ENCODE measurements at places on chromosomes 2 and 18.
A peak's percentile ranks its signal among the peaks of the same experiment; 100 is the strongest.

DNA sequence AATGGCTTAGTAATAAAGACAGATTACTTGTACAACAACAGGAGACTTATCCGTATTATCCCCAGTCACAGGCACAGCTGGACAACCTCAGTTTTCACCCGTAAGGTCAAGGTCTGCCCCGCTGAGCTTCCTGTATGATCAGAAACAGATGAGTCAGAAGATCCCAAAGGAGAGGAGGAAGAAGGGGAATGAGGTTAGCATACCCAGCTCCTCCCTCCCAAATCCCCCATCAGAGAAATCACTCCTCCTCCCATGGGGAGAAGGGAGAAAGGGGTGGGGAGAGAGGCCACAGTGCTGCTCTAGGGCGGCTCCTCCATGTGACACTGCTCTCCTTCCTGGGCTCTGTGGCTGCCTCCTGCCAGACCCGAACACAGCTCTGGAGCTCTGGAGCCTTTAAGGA is 53.8 kb upstream of the SPTBN1 start:
- no peak for DNase-seq

DNA sequence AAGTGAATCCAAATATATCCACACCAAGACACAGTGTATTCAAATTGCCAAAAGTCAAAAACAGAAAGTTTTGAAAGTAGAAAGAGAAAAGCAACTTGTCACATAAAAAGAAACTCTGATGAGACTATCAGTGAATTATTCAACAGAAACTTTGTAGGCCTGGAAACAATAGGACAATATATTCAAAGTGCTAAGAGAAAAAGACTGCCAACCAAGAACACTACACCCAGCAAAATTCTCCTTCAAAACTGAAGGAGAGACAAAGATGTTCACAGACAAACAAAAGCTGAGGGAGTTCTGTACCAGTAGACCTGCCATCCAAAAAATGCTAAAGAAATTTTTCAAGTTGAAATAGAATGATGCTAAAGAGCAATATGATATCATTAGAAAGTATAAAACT is 69.6 kb downstream of the GYPC start:
- no peak for DNase-seq

GRCh38 chr2:10447895-10448575 is at the start of gene ODC1:
ODC1 (minus strand) TSS chr2:10448327; CDS start chr2:10445032, 3,295 bp downstream.
- DNase-seq, result peak; percentile 96

DNA sequence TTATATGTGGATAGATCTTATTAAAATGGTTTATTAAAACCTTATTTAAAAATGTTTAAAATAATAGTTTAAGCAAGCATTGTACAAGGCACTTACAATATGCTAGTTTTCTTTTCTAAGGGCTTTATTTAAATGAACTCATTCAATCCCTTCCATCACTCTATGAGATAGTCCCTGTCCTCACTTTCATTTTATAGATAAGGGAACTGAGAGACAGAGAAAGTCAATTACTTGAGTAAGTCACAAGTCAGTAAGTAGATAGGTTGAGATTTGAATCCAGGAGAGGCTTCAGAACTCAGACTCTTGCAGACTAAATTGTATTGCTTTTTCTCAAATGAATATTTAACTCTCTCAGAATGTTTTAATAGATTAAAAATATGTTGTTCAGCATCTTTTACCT is 95.2 kb downstream of the KLHL14 start:
- DNase-seq, result no peak

DNA sequence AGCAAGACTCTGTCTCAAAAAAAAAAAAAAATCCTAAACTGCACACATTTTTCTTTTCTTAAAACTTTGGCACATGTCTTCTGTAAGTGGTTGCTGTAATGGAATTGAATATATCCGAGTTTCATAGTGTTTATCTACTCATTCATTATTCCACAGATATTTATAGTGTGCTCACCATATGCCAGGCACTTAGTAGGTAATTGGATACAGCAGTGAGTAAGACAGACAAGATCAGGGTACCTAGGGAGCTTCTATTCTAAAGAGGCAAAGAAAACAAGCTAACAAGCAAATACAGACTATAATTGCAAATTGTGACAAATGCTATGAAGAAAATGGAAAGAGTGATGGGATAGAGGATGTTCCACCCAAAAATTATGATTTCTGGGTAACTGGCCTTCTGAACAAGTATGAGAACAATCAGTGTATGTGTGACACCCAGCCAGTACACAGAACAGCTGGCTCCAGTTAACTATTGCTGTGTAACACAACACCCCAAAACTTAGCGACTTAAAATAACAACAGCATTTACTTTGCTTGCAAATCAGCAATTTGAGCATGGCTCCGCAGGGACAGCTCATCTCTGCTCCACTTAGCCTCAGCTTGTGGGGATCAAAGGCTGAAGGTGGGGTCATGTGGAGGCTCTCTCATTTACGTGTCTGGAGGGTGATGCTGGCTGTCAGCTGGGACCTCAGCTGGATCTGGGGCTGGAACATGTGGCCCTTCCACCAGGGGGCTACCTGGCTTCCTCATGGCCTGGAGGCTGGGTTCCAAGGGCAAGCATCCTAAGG is 224.9 kb downstream of the INSIG2 start:
- no peak for DNase-seq

GRCh38 chr2:86158286-86158685 is 37.0 kb downstream of the IMMT start:
- DNase-seq, result no peak

- peak; percentile 17 for DNase-seq
Observed at GRCh38 chr18:8088626-8089025, 520.6 kb upstream of the RAB12 start.

GRCh38 chr2:156399224-156399949 is 36.8 kb upstream of the GPD2 start:
- DNase-seq, result no peak

DNA sequence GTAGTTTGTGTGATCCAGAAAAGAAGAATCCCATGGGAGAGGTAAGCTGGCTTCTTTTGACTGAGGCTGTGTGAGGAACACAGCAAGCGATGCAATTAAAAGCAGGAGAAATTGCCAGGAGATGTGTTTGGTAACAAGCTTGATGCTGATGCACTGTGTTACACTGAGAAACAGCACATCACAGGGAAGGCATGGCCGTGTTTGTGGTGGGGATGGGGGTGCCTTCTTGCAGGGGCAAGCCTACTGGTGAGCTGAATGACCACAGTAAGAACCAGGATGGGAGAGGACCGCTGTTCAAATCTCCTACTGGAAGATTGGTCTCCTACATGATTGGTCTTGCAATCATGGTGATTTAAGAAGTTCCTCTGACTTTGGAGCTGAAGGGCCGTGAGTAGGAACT is 477.7 kb upstream of the HS6ST1 start:
- no peak for DNase-seq

DNA sequence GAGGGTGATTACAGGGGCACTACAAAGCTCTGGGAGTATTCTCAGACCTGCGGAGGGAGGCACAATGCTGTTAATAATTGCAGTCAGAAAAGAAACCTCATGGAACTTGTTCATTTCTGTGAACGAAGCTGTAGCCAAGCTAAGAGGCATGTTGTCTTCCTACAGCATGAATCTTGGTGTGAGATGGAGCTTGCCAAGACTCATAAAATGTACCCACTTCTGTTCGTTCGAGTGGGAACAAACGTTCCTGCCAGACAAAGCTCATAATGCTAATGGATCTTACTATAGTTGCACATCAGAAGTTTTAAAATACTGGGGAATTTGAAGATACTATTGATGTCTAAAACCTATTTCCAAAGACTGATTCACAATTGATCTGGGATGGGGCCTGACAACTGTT is 489.1 kb downstream of the ZEB2 start:
- no peak for DNase-seq

DNA sequence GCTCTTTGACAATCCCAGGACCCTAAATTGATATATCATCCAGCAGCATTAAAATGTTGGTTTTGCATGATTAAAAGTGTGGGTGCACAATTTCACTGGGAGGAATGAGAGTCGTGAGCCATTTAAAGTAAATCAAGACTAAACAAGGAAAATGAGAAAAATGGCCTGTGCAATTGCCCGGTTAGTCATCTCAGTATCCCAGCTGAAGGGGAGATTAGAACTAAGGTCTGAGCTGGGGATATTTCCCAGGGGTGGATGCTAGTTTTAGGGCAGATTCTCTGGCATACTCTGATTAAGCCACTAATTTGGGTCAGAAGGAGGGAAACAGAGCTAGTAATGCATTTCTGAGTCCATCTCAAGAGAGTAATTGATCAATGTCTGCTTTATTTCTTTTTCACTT is 177.2 kb downstream of the EN1 start:
- no peak for DNase-seq

GRCh38 chr2:144679942-144680341 is 160.0 kb upstream of the ZEB2 start:
- peak; percentile 2 for DNase-seq

DNA sequence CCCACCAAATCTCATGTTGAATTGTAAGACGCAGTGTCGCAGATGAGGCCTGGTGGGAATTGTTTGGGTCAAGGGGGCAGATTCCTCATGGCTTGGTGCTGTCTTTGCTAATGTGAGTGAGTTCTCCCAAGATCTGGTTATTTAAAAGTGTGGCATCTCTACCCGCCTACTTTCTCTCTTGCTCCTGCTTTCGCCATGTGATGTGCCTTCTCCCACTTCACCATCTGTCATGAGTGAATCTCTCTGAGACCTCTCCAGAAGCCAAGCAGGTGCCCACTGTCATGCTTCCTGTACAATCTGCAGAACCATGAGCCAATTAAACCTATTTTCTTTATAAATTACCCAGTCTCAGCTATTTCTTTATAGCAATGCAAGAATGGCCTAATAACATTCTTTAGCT is 246.6 kb upstream of the CDH20 start:
- no peak for DNase-seq

- DNase-seq, result no peak
Observed at GRCh38 chr2:233448575-233448974, 94.3 kb downstream of the DGKD start.

GRCh38 chr2:237693291-237693994 is 66.1 kb downstream of the LRRFIP1 start:
- no peak for DNase-seq

DNA sequence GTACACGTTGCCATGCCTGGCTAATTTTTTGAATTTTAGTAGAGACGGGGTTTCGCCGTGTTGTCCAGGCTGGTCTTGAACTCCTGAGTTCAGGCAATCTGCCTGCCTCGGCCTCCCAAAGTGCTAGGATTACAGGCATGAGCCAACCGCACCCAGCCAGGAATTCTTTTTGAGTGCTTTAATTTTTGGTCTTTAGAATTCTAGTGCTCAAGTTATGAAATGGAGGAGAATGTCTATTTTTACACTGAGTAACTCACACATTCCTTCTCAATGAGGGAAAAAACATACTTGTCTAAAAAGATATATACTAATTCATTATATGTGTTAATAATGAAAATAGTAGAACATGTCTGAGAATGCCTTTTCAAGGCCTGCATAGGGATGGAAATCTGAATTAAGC is 8.5 kb downstream of the ZNF396 start:
- no peak for DNase-seq

DNA sequence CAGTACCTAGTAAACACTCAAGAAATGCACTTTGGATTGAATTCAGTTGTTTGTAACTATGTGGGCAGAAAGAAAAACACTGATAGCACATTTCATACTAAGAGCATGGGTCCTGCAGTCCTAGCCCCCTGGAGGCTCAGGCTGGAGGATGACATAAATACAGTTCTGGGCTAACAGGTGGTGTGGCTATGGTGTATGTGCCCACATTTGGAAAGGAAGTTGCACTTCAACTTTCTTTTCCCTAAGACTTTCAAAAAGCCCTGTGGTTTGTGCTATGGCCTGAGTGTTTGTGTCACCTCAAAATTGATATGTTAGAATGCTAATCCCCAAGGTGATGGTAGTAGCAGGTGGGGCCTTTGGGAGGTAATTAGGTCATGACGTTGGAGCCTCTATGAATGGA is 218.2 kb downstream of the CDCA7 start:
- DNase-seq, result no peak

DNA sequence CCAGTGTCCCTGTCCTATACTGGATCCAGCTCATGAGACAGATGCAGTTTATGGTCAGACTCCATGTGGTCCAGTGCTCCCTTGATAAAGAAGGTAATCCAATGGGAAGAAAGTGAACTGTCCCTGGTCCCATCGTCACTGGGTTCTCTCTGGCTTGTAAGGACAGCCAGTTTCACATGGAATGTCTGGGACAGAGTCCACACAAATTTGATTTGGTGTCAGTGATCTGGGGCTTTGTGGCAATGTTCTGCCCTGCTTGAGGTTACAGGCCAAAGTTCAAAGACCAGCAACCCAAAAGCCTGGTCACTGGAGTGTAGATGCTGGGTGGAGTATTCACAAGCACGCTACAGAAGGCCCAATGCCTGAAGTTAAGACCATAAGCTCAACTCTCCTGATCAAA is 22.2 kb upstream of the FHL2 start:
- no peak for DNase-seq

GRCh38 chr2:4715065-4715464 is 977.1 kb upstream of the SOX11 start:
- no peak for DNase-seq

- DNase-seq, result no peak
Observed at GRCh38 chr18:3481696-3482210, 31.8 kb downstream of the TGIF1 start.

GRCh38 chr2:129367107-129367506 is 612.4 kb upstream of the RAB6C start:
- no peak for DNase-seq

DNA sequence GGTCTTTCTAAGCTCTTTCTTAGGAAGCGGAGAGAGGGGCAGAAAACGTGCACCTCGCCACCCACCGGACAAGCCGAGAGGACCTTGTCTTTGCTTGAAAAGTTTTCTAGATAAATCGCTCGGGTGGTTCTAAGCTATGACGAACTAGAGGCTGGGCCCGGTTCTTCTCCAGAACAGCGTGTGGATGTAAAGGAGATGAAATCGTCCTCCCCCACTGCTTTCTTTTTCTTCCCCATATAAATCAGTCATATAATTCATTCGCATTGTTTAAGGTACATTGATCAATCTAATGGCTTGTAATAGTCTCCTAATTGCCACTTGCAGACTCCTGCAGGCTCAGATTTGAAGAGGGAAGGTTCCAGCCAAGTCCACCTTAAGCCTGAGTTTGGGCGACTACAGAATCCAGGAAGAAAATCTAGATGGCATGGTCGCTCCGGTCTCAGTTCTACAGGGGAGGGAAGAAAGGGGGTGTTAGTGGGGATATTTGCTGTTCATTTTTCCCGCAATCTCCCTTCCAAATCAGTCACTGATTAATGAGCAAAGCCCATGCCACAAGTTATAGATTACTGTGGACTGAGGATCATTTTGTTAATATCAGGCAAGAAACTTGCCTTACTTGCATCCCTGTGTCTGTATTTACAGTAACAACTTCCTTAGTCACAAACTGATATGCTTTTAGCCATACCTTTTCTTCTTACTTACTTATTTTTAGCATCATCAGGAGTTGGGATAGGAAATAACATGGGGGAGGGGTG is 5.6 kb upstream of the SP9 start:
- DNase-seq, result no peak
